ENCODE measurements at places on chromosomes 4 and X. TPM values are rescaled to one million over a fixed set of nuclear protein-coding genes. Genes with fewer than 3 reads are reported as not detected.

DNA sequence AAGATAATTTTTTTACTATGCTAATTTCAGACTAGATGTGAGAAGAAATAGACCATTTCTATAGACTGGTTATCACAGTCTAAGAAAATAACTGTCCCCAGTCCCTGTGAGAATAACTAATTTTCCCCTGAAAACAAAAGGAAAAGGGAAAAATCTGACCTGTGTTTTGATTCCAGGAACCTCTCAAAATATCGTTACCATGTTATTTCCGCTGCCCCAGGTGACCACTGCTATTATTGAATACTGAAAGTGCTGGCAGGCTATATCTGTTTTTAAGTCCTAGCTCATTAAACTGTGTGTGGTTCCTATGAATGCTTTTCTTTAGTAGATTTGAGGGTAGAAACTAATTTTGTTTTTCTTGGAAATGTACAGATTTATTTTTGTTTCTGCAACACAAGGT lies 83.6 kb downstream of the GAB1 start:
- DNase-seq, result no peak

DNA sequence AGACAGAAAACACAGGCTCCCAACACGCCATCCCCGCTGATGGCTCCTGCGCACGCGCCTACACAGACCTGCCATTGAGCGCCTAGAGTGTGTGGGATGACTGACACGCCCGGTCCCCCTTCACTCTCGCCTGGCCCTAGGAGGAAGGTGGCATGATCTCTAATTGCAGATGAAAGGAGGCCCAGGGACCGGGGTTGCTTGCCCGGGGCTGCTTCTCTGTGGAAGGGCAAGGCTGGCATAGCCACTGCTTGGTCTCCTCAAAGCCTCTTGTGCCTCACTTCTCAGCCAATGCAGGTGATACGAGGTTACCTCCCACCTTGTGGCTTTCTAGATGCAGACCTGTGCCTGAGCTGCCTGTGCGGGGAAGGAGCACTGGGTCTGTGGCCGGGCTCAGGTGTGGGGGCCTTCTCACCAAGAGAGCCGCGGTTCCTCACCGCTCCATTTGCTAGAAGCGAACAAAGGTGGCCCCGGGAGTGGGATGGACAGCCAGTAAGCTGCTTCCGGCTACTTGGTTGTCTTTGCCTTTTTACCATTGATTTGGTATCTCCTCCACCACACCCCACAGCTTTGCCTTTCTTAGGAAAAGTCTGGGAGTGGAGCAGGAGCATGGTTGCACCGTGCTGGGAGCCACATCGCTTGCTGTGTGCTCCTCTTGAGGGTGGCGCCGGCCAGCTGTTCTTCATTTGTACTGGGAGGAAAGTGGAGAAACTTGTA lies 47.0 kb downstream of the TBC1D14 start:
- DNase-seq, result no peak

DNA sequence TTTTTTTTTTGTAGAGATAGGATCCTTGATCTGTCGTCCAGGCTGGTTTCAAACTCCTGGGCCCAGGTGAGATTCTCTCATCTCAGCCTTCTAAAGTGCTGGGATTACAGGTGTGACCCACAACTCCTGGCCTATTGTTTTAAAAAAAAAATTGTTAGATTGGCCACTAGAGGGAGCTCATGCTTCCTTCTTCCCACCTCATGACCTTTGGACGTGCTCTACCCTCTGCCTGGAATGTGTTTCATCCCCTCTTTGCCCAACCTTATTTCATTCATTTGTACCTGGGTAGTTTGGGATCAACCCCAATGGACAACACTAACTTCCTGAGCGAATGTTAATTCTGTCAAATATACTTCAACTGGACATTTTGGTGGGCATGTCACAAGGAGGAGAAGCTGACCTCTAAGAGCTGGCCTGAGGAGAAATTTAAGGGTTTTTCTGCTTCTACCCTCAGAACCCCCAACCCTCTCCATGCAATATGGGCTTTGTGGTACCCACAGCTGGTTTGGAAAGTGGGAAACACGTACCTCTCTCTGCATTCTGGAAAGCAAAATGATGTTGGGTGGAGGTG lies 6.4 kb downstream of the PPEF2 start:
- DNase-seq, result no peak

- DNase-seq, result no peak
These were observed 34.4 kb downstream of the RWDD4 start for GRCh38 chr4:183624548-183624947.

DNA sequence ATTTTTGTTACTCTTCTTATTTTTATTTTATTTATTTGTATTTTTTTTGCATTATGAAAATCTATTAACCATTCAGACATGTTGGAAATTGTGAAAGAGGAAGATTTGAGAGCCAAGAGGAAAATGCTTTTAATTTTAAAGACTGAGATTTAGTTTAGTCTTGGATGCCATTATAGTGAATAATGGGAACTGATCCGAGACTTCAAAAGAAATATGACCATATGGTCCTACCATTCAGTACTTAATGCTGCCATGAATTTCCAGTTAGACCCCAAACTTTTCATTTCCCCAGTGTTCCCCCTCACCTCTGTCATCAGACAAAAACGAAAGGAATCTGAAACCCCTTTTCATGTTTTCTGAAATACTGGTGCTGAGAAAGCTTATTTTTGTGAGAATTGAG lies 95.5 kb downstream of the TENM3 start:
- no peak for DNase-seq

GRCh38 chr4:27129871-27130366 lies 269.3 kb downstream of the STIM2 start:
- no peak for DNase-seq

GRCh38 chr4:153546280-153546679 lies 80.1 kb downstream of the TMEM131L start:
- no peak for DNase-seq

DNA sequence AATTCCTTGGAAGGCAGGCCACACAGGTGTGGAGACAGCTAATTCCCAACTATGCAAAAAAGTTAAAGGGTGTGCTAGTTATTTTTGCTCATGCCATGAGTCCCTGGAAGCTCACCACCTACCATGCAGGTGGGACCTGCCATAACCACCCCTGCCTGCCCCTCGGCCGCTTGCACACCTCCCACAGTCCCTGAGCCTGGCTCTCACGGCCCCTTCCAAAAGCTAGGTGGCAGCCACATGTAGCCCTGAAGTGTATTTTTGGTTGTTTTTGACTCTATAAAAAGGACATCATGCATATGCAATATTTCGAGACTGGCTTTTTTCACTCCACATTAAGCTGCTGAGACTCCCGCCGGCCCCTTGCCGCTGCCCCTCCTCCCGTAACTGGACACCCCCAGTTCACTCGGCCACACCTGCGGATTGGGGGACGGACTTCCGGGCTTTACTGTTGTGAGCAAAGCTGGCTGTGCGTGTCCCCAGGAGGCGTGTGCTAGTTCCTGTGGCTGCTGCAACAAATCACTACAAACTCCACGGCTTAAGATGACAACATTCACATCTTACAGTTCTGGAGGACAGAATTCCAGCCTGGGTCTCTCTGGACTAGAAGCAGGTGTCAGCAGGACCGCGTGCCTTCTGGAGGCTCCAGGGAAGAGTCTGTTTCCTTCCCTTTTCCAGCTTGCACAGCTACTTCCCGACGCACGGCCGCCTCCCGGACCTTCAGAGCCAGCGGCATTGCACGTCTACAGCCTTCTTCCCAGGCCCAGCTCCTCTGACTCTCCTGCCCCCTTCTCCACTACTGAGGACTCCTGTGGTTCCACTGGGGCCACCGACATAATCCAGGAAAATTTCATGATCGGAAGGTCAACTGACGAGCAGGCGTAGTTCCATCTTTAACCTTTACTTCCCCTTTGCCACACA lies 24.8 kb downstream of the ZFYVE28 start:
- DNase-seq, result no peak

DNA sequence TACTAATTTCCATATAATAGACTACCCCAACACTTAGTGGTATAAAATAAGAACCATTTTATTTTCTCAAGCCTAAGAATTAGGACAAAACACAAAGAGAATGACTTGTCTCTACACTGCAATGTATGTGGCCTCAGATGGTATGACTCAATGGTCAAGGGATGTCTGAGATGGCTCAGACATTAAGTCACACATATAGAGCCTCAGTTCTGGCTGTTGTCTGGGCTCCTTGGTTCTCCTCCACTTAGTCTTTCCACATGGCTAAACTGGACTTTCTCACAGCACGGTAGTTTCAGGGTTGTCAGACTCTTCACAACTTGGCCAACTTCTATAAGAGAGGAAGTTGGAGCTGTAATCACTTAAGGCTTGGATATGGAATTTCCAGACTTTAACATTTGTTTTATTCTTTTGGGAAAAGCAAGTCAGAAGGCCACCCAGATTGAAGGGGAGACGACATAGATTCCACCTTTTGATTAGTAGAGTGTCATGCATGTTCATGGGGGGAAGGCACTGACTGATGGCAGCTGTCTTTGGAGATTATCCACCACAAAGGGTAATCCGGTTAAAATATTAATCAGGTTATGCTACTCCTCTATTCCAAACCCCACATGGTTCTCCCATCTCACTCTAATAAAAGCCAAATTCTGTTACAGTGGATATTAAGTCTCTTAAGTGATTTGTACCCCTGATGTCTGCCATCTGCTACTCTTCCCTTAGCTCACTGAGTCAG lies 9.4 kb downstream of the IL15 start:
- no peak for DNase-seq

DNA sequence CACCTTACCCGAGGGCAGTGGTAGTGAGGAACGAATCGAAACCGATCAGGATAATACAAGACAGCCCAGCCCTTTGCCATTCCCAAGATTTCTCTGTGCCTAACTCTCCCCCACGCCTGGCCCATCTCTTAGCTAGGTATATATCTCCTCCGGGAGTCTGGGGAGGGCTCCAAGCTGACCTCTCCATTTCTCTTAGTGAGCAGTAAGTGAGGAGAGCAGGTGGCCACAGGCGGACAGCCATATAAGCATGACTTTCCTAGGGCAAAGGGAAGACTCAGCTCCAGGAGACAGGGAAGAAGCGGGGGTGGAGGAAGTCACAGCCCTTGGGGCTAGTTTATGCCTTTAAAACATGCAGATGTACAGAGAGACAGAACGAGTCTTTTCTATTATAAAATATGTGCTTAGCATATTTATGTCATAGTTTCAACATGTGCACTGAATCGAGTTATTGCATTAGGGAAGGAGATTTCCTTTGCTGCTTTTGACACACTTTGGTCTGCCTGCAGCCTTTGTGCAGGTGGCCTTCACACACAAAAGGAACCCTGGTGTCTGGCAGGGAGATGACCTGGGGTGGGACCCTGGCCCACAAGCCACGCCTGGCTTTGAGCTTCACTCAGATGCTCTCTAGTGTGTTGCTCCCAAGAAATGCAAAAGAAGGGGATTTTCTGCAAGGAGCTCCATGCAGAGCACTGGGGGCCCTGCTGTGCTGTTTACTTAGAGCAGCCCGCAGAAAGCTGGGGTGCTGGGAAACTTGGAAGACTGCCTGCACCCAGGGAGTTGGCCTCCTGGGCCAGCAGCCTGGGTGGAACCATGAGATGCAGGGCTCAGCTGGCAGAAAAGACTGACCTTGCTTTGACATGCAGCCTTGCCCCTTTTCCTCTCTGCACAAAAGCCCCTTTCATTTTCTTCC lies 613.3 kb downstream of the BCOR start:
- no peak for DNase-seq

DNA sequence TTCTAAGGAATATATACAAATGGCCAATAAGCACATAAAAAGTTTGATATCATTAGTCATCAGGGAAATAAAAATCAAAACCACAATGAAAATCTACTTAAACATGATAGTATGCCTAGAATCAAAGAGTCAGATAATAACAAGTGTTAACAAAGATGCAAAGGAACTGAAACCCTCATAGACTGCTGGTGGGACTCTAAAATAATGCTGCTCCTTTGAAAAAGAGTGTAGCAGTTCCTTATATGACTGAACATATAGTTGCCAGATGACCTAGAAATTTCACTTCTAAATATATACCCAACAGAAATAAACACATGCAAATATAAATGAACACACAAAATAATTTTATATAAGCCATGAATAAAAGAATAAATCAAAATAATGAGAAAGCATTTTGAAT lies 205.1 kb upstream of the CTSO start:
- no peak for DNase-seq

GRCh38 chr4:81030061-81030980 lies at the start of gene BMP3:
Gene BMP3, plus strand, starts transcription at chr4:81030708. Its CDS starts 577 bp downstream, at chr4:81031285.
- no peak for DNase-seq

DNA sequence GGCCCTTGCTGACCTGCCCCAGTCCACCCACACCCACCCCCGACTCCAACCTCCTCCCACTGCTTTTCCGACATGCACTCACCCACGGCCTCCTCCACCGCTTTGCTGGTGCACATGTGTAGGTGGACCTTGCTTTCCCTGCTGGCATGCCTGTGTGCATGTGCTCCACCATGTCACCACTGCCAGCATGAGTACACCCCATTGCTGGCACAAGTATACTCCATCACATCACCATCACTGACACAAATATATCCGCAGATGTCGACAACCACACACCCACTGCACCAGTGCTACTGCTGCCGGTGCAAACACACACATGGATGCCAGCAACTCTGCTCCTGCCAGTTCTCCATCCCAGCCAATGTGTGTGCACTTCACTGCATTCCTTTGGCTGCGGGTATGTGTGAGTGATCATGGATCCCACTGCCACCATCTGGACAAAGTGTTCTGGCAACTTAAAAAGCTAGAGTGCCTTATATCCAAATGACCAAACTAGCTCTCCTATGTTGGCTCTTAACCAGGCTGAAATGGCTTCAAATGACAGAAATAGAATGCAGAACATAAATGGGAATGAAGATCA lies 1072.3 kb downstream of the RAPGEF2 start:
- DNase-seq, result no peak

- DNase-seq, result no peak
These were observed 207.7 kb downstream of the RCHY1 start for GRCh38 chr4:75306506-75306905.

DNA sequence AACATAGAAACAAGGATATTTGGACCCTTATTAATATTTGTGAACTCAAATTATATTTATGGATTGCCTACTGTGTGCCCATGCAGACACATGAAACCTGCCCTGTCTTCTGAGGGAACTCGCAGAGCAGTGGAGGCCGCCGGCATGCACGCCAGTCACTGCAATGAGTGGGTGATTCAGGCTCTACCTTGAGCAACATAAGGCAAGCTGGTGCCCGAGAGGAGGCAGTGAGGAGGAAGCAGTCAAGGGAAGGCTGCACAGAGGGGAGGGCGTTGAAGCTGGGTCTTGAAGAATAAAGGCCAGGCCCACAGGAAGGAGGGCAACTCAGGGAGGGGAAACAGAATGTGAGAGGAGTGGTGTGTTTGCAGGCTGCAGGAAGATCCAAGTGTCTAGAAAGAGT lies 52.8 kb downstream of the PPEF2 start:
- DNase-seq, result no peak

GRCh38 chr4:81052119-81053068 lies 21.9 kb downstream of the BMP3 start:
- DNase-seq, result peak; percentile 25

The CISD2 gene
- total RNA-seq, result 34.4 TPM

The TLR1 gene
- 60.0 TPM for total RNA-seq

The SRD5A3 gene
- 17.2 TPM for total RNA-seq

The FHDC1 gene
- 0.47 TPM for total RNA-seq
